ENCODE measurements at places on chromosomes 5 and 9.

GRCh38 chr5:53084546-53085255 is 24.9 kb downstream of the MOCS2 start:
- no peak for DNase-seq

DNA sequence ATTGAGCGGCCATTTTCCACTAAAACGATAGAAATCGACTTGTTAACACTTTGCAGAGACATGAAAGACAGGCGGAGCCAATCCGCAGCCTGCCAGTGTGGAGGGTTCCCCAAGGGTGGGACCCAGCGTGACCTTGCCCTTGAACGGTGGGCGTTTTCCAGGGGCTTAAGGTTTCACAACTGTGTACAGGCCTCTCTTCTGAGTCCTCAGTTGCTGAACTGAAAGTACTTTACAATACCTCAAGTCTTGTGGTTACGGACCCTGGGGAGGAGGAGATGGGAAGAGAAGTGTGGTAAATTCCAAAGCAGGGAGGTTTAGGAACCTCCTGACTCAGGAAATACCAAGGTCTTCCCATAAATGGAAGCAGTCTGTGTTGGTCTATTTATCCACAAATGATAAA is 68.2 kb upstream of the CKMT2 start:
- DNase-seq, result peak; percentile 11

DNA sequence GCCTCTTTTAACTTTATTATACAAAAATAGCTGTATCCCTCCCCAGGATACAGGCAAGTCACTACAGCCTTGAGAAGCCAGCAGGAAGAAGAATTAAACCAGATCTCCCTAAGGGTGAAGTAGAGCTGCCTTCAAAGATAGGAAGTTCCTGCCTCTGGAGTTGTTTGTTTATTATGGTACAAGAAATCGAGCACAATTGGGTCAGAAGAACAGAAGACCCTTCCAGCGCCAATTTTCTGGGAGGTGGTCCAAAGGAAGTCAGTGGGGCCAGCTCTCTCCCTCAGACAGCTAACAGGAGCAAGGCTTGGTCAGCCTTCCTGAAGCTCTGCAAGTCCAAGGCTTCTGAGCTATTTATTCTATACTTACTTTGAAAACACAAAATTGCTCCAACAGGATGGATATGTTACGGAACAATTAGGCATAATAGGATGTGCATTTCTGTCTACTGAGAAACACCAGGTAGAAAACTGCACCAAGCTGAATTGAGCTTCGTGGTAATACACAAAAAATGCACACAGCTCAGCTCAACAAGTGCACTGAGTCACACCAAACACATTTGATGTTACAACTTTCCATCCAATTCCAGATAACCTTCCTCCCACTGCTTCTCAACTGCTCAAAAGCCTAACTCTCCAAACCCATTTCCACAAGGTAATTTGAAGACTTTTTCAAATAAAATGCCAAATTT is 16.0 kb downstream of the SERINC5 start:
- DNase-seq, result peak; percentile 36

- no peak for DNase-seq
Observed at GRCh38 chr9:128550770-128551656, 1.4 kb upstream of the SPTAN1 start.

- DNase-seq, result no peak
Observed at GRCh38 chr9:126604059-126605055, 9.4 kb upstream of the LMX1B start.

GRCh38 chr5:72302171-72302570 is 17.9 kb downstream of the MRPS27 start:
- DNase-seq, result no peak

DNA sequence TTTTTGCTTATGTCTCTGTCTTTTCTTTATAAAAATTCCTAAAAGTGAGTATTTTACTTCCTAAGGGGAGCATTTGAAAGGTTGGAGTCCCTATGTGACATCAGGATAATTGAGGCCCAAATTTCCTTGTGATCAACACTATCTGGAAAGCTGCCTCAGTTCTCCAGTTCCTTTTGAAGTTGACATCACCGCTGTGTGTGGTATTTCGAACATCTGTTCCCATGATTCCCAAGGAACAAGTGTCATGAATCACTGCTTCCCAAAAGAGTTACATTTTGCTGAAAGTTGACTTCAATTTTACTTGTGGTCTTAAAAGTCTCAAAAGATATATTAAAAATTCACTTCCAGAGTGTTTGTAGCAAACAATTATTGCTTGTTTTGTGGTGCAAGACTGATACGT is 452.1 kb upstream of the RGMB start:
- no peak for DNase-seq

DNA sequence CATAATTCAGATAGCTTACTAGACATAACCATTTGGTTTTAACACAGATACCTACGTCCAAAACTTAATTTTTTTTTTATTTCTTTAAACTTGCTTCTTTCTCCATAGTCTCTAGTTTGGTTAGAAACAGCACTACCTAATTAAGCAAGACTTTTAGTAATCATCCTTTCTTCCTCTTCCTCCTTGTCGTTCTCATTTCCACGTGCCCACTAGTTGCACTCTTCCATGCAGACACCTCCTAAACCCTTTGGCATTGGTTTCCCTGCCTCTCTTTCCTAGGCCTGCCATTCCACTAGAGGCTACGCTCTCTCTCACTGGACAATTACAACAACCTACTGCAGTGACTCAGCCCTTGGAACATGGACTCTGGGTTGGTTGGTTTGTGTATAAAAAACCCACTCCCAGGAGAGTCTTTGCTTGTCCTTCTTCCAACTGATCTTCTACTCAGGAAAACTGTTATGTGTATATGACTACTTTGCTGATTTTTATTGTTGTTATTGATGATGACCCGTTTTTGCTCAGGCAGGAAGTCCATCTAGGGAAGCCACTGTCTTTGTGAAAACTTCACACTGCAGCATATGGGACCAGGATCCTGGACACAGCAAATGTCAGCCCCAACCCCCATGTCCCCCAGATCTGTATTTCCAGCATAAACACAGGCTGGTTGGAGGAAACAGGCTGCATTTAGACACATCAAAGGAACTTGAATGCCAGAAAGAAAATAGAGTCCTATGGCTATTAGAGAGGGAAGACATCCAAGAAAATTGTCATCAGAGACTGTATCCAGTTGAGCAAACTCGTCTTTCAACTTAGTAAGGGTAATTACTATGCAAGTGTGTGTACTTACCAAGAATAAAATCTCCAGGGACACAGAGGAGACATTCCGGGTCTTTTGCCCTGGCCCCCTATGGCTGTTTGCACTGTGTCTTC is 503.2 kb downstream of the GADD45G start:
- no peak for DNase-seq

DNA sequence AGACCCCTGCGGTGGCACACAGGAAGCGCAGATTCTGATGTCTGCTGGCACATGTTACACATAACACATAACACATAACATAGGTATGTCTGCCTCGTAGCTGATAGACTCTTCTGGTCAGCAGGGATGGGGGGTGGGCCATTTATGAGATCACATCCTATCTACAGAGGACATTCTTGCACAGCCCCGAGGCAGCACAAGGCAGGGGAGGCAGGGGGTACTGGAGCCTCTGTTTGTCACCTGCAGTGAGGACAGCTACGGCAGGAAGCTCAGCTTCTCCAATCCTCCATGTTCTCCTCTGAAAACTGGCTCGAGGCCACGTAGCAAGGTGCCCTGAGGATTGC is 16.7 kb upstream of the MED10 start:
- no peak for DNase-seq

DNA sequence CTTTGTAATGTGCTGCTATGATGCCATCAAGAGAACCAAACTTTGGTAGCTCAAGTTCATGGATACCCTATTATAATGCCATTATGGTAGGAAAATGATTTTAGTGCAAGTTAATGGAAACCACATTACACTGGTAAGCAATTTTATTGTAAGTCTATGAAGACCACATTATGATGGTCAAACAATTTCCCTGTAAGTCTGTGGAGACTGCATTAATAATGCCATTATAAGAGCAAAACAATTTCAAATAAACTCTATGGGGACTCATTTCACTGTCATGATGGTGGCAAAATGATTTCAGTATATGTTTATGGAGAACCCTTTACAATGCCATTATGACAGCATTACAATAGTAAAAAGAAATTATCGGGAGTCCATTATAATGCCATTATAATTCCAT is 602.0 kb upstream of the MEF2C start:
- no peak for DNase-seq
